Central memory CD4-positive, alpha-beta T cell (primary cell): ENCODE measurements at places on chromosomes 12 and 14.
A peak's percentile ranks its signal among the peaks of the same experiment; 100 is the strongest.

GRCh38 chr14:88551094-88551870 is 3.5 kb downstream of the PTPN21 start:
- DNase-seq, result no peak

DNA sequence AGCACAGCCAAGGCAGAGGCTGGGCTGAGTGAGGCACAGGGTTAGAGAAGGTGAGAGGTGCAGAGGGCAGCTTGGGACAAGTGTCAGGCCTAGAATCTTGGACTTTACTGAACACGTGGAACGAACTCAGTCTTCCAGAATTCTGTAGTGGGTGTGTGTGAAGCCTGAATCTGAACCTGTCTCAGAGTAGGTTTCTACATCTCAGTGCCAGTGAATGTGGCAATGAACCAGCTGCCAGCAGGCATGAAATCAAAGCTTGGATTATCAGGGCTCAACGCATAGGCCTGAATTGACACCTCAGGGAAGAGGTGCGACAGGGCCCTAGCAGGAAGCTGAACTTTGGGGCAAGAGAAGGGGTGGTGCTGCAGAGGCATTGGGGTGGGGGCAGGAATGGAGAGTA is 104.6 kb downstream of the SAMD4A start:
- no peak for DNase-seq

- no peak for DNase-seq
Measured at GRCh38 chr14:85315733-85316290, 214.1 kb upstream of the FLRT2 start.

GRCh38 chr14:51548187-51548586 is 103.5 kb upstream of the FRMD6 start:
- no peak for DNase-seq

DNA sequence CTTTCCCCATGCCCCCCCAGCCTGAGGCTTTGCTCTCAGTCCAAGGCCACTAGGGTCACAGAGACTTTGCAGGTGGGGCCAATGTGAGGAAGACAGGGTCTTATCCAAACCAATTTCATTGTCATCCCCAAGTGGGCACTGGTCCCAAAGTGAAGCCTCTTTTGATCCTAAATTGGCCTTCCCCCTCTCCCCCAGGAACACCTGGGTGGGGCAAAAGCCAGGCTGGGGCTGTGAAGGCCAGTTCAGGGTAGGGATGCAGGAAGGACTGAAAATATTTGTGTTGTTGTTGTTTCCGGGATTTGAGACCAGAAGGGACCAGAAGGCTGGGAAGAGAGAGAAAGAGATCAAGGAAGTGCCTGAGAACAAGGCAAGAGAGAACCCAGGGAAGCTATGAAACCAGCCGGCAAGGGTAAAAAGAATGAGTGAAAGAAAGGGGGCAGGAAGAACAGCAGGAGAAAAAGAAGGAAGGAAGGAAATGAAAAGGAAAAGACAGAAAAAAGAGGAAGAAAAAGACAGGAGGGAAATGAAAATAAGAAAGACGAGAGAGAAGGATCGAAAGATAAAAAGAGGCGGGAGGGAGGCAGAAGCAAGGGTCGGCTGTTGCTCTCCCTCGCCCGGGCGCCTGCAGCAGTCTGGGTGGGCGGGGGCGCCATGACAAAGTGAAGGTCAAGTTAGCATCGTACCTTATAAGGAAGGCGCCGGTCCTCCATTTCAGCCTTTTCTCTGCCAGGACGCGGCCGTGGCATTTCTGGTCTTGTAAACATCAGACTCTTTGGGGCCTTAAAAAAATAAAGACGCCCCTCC is 7.4 kb upstream of the HOXC11 start:
- no peak for DNase-seq

DNA sequence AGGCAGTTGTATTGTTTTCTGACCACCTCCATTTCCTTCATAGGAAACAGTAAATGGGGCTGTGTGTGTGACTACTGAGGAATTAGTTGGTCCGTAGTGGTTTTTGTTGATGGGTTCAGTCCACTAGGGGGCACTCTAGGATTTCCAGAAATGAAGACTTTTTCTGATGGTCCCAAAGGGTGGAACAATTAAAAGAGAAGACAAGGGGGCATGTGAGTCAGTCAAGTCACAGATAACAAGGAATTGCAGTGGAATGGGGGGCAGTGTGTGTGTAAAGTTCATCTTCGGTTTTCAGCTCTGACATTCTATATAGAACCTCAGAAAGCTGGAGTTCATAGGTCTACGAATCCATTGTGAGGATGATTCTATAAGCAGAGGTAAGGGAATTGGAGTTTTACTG is 186.6 kb upstream of the OR4E1 start:
- DNase-seq, result peak; percentile 49
